ENCODE measurements at places on chromosomes 4 and X.
A peak's percentile ranks its signal among the peaks of the same experiment; 100 is the strongest.

- no peak for DNase-seq
Measured at GRCh38 chr4:13007802-13008470, 476.2 kb downstream of the RAB28 start.

GRCh38 chrX:11784543-11784942 lies 26.5 kb downstream of the MSL3 start:
- DNase-seq = no peak

DNA sequence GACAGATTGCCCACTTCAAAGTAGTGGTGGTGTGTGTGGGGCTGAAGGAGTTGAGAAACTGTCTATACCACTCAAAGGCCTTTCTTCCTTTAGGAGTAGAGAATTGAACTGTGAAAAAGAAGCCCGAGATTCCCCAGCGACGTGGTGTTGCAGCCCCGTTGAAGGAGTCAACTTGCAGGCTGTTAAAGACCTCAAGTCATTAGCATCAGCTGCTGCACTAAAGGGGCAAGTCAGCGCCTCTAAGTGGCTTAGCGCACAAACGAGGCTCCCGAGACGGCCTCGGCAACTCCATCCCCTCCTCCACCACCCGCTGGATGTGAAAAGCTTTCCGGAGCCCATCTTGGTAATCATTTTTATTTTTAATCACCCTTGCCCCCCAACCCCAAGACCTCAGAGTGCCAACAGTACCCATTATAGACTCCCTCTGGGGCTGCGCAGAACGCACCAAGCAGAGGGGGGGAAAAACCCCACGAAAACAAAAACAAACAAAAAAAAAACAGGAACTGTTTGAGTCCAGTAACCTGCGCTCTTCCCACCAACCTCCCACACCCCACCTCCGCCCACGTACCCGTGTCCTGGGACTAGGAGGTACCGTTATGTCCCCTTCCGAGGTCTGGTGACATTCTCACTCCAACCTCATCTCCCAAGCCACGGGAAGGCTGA lies 913 bp upstream of the PRDM8 start:
- no peak for DNase-seq

GRCh38 chrX:47093860-47094259 lies 15.6 kb downstream of the RGN start:
- DNase-seq = no peak

DNA sequence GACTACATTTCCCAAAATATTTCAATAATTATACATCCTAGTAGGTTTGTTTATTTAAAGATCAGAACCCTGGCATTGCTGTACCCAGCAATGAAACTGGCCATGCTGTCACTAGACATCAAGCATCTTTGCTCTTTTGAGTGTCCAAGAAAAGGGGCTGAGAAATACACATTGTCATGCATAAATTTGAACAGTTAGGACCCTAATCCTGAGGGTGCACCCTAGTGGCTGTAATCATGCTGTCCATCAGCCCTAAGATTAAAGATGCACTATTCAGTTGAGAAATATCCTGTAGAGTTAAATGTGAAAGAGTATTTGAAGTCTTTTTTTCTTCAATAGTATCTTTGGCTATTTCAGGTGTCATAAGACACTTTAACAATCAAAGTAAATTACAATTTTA lies 108.8 kb downstream of the NFKB1 start:
- DNase-seq = no peak

GRCh38 chr4:7206911-7207567 lies 14.7 kb downstream of the SORCS2 start:
- peak; percentile 94 for DNase-seq

DNA sequence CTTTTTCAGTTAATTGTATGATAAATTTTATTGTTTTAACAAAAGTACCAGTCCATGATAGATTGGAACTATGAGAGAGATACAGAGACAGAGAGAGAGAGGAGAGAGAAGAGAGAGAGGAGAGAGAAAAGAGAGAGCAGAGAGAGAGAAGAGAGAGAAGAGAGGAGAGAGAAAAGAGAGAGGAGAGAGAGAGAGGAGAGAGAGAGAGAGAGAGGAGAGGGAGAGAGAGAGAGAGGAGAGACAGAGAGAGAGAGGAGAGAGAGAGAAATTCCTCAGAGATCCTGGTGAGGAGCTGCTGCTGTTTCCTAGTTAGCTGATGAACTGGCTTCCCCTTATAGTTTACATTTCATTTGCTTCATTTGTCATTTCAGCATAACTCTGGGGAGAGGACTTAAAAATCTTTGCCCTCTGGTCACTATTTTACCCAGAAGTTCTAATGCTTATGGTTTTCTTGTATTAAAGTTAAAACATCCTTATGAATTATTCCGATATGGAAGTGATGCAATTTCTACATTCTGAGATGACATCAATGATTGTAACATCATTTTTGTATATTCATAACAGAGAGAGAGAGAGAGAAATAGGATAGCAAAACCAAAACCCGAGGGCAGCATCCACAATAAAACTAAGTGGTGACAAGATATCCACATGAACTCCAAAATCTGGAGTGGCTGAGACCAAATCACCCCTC lies 10.8 kb downstream of the CTAG1A start:
- no peak for DNase-seq

DNA sequence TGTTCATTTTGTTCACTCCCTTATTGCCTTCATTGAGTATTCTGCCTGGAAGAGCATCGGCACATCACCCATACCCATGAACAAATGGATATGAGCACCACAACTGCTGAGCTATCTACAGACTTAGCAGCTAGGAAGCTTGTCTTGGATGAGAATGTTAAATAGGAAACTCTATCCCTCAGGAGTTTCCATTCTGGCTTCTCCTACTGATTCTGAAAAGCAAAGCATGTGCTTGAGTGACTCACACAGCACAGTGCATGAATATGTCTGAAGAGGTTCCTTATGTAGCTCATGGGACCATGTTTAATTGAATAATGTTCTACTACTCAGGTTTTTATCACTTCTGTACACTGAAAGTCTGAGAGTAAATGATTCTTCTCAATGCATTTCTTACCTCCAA lies 57.3 kb upstream of the MXRA5 start:
- no peak for DNase-seq

DNA sequence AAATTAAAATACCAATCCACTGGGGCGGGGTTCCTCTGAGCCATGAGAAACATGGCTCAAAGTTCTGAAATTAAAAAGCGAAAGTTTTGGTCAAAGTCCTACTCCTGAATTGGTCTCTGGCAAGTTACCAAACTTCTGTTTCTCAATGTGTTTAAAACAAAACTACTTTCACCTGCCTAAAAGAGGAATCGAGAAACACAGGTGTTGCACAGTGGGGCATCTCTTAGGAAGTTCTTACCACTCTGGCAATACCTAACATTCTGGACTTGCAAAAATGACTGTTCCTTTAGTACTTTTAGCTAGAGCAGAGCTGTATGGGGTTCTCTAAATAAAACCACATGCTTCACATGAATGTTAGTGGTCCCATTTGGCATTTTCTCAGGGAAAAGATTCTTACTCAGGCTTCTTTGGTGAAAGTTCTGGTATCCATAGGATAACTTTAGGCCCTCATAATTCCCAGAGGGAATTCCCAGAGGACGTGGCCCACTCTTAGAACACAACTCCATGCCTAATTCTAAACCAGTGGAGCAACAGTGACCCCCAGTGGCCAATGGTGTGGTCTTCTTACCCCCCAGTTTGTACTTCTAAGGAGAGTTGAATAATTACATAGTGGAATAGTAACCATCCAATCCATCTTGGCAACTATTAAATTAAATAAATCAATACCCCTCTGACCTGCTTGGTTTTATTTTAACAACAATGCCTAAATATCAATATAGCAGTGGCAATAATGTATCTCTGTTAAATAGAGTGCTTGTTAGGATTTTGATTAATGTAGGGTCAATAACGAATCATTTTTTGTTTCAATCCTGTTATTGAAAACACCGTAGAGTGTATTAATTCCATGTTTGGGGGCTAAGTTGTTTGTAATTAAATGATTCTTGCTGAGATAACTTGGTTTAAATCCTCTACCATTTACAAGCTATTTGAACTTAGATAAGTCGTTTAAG lies 21.9 kb downstream of the BMP3 start:
- DNase-seq = no peak

GRCh38 chr4:56129431-56129861 lies 180.7 kb downstream of the CEP135 start:
- no peak for DNase-seq

DNA sequence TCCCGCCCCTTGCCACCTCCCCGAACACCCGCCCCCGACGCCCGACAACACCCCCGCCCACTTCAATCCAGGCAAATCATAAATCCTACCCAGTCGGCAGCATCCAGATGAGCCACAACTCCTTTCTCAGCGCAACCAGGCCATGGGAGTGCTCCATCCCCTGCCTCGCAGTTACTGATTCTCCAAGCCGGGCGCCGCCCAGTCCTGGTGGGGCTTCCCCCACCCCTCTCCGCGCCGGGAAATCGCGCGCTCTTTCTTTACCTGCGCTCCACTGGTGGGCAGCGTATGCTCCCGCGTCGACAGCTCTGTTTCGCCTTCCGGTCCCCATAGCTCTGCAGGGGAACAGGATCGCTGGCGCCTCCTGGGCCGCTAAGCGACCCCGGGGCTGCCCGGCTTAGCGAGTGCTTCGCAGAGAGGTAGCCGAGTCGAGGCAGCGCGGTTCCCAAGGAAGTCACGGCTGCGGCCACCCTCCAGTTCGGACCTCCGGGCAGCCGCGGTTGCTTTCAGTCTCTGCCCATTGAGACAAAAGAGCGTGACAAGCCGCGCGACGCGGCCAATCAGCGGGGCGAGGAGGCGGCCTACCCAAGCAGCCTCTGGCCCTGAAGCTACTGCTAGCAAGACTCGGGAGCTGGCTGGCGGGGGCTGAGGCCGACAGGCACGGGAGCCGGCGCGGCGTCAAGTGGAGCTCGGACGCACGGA lies 43.7 kb upstream of the TMSB15B start:
- peak; percentile 67 for DNase-seq

- DNase-seq = no peak
Measured at GRCh38 chr4:138494116-138494515, 252.0 kb upstream of the SLC7A11 start.

DNA sequence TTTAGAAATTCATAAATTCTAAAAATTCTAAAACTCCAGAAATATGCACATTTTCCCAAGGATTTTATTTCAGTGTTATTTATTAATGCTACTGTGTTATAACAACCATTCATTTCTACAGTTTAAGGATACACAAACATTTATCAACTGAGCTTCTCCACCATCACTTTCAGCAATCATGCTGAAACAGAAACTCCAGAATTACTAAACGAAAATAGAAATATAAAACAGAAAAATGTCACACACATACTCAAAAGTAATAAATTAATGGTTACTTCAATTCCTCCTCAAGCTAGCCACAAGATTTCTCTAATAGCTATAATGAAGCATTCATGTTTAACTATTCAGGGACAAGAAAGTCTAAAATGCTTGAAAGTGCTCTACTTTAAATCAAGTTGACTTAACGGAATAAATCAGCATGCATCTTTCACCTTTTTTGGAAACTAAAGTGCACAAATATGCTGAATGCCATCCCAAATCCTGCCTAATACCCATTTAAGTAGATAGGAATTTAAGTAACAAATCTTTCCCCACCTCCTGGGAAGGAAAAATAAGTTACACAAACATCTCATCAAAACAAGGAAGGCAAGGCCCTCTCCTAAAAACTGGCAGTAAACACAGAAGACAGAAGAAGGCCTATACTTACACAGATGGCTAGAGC lies 563 bp downstream of the FAM13A start:
- DNase-seq = no peak

DNA sequence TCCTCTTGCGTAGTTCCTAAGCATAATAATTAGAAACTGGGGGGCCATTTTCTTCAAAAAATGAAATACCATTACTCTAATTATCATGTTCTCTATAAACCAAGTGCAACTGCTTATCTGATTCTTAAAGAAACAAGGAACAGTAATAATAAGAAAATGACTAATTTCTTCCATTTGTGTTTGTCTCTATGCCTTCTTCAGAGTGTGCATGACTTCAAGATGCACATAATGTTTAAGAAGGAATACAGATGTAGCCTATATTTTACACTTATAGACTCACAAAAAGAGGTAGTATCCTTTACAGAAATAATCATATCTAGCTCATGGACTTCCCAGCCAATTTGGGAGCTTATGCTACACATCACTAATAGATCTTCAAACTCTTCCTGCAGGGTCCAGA lies 131.7 kb downstream of the CHRNA9 start:
- no peak for DNase-seq

- no peak for DNase-seq
Measured at GRCh38 chrX:134717698-134718097, 59.4 kb upstream of the PLAC1 start.

DNA sequence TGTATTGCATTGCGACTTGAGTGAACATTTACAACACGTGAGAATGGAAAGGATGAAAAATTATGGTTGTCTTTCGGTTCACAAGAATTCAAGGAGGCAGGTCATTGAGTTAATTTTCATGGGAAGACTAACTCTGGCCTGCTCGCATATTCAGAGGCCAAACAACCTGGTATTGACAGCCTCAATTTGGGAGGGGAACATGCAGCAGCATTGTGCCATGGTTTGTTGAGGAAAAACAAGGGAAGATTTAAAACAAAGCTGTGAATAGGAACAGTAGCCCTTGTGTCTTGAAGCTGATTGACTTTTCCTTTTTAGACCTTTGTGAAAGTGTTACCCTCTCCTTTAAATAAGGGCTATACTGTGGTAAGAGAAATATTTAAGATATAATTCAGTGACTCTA lies 31.9 kb downstream of the FAT4 start:
- DNase-seq = no peak

GRCh38 chrX:112636951-112637581 lies 42.7 kb downstream of the LHFPL1 start:
- DNase-seq = peak; percentile 32

DNA sequence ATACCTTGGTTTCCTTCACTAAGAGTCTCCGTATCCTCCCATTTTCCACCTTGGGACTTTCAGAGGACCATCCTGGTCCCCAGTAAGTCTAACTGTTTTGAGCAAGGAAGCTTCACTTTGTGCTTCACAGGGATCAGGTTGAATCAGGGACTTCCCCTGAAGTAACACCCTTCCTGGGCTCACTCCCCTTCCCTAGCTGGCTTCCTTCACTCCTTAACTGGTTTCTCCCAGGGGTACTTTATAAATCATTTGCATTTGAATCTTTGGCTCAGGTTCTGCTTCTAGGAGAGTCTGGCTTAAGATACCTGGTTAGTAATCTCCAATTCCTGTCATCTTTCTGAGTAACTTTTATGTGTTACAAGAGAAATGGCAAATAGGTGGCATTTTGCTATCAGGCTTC lies 24.5 kb upstream of the GRIA2 start:
- no peak for DNase-seq
